NCI-H187 treated with DMSO at 0.1 percent for 48 hours (cell line): ENCODE measurements at places on chromosomes 3 and 15.

GRCh38 chr3:68306571-68306970 lies 625.8 kb downstream of the TAFA4 start:
- no peak for DNase-seq

DNA sequence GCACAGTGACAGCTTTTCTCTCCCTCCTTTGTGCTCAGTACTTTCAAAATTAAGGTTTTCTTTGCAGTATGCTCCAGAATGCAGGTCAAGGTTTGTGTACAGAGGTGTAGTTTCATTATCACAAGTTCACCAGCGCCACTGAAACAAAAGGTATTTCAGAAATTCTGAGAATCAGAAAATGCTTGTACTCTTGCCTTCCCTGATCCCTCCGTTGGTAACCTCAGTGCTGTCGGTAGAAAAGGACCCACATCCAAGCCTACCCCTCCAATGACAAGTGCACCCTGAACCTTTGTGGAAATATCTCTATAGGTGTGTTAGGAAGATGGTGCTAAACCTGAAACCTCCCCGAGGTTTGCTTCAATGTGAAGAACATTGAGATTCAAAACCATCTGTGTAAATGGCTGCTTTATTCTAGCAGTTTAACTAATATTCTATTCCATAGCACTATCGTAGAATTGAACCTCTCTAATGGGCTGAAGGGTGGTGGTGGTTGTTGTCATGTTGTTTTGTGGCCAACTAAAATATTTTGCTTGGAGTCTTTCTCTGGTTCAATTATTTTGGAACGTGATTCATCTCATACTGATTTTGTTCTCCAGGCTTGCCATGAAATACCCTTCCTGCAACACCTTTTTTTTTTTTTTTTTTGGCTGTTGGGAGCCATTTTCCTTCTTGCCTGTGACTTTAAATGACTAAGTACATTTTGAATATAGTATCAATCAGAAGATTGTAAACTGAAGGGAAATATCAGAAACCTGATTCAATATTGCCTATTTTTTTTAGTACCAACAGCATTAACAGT lies 20.7 kb downstream of the ZBTB38 start:
- no peak for DNase-seq

DNA sequence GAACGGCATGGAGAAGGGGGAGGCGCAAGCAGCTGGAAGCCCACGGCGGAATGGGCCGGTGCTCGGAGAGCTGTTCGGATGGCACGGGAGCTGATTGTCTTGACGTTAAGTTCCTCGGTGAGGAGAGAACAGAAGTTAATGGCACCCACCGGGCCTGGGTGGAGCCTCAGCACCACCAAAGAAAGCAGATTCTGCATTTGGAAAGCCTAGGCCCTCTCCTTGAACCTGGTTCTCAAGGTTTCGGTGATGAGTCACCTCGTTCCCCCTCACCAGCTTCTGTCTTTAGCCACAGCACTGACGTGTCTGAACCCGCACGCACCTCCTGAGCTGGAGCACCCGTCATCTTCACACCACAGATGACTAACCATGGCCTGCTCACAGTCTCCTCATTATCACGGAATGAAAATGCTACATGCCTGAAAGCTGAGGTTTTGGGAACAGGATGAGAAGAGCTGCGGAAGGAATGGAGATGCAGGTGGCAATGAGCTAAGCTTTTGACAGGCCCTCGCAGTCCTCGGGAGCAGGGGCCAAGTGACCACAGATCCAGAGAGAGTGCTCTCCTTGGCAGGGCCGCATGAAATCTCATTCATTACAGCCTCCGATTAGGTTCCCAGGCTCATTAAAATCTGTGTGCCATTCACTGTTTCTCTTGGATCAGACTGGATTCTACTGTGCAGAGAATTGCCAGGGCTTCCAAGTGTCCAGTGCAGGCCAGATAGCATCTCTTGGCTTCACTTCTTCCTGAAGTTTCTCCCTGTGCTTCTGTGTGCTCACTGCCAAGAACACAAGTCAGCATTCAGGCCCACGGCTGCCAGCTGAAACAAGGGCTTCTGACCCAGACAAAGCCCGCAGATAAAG lies 96.3 kb upstream of the DLG1 start:
- no peak for DNase-seq

- DNase-seq: no peak
Measured at GRCh38 chr15:85582131-85583079, 202.0 kb downstream of the AKAP13 start.

DNA sequence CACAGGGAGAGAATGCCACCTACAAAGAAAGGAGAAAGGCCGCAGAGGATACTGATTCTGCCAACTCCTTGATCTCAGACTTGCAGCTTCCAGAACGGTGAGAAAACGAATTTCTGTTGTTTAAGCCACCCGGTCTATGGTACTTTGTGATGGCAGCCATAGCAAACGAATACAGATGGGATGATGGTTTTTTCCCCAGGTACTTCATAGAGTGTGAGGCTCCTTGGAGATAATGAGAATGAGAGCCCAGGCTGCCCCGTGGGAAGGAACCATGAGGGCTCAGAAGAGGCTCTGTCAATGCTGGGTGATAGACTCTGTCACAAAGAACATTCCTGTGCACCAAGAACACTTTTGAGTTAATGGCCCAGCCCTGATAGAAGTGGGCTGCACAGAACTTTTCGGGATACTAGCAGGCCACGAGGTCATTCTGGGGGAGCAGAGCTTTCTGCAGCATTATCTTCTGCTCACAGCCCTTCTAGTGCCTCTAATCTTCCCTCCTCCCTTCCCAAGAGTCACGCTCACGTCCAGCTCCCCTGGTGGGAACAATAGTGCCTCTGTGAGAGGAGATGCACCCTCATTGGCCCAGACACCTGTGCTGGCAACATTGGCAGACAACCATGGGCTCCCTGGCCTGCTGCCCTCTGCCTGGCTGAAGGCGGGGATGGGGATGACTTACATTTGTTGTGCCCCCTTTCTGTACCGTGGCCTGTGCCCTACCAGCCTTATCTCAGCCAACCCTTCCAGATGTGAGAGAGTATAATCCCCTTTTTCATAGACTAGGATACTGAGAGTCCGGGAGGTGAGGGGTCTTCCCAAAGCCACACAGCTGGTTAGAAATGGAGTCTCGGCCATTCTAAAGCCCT lies 5.2 kb upstream of the RLBP1 start:
- no peak for DNase-seq

DNA sequence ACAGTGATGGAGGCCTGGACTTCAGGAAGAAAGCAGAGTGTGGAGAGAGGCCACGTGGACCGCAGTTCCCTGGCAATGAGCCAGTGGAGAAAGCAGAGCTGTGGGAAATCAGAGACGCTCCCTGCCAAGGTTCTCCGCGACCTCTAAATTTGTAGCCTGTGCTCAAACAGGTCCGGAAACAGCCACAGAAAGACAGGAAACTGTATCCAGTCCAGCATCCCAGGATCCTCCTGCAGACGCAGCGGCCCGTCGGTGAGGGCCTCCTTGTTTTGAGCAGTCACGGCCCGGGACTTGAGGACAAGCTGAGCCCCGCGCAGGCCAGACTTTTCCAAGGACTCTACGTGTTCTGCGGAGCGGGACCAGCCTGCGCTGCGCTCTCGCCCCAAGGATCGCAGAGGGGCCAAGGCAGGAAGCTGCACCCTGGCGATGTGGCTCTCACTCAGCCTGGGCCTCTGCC lies 22.3 kb downstream of the RPSA start:
- DNase-seq: no peak

DNA sequence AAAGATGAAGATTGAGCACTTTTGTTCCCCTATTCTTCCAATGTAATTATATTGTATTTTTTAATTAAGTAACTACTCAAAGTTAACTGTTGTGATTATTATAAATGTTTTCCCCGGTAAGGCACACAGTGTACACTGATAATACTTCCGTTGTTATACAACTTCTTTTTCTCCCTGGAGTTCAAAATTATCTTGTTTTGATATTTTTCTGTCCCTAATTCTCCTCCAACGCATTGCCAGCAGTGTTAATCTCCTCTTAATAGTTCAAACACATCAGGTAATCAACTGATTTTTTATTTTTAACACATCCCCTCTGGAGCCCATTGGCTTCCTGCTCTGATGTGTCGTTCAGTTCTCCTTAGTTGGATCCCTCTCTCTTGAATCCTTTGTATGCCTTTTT lies 32.3 kb upstream of the MFSD1 start:
- DNase-seq: no peak

DNA sequence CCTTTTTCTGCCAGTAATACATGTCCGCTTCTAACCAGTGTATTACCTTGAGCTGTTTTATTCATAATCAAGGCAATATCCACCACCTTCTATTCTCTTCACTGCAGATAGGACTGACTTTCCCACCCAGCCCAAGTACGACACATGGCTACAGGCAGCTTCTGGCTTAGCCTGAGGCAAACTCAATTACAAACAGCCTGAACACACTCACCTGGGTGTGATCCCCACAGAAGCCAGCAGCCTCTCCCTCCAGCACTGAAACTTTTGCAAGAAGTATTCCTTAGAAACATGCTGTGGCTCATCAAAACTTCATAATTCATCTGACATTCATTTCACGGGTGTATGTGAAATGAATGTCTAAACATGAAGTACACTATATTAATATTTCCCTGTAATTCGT lies 13.5 kb upstream of the KCNMB3 start:
- DNase-seq: no peak

DNA sequence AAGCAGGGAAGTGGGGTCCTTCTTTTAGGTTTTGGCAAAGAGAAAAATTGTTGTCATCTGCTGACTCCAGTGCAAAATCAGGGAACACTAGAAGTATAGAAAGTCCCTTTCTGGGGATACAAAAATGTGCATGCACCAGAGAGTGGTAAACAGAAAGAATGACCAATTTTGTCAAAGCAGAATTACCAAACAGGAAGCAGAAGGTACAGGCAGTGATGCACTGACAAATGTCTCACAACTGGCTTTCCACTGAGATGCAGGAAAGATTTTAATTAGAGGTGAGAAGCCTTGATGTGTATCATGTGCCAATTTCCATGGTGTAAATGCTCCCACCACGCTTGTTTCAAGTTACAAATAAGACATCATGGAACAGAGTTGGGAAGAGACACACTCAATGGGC lies 66.0 kb downstream of the TRIM69 start:
- no peak for DNase-seq

DNA sequence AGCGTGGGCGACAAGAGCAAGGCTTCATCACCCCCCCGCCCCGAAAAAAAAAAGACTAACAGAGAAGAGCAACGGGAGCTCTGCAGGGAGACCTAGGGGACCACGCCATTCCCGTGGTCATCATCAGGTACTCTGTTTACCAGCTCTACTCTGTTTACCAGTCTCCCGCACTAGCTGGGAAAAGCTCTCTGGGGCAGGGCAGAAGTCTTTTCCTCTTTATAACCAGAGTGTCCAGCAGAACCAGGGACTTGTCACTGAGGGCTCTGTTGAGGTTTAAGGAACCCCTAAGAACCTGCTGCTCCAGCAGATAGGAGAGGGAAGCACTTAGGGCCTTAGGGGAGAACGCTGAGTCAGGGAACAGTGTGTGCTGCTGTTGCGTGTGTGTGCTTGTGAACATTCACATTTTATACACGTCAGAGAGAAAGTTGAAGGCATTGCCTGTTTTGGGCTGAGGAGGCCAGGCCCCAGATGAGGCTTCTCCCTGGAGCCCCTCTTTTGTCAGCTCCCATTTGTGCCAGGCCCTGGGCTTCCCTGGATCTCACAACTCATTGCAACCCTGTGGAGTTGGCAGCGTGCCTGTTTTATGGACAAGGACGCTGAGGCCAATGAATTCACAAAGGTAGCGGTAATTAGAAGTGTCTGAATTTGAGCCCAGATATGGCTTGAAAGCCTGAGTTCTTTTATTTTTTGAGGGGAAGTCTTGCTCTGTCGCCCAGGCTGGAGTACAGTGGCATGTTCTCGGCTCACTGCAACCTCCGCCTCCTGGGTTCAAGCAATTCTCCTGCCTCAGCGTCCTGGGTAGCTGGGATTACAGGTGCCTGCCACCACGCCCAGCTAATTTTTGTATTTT lies 24.2 kb upstream of the ERICH6 start:
- no peak for DNase-seq

DNA sequence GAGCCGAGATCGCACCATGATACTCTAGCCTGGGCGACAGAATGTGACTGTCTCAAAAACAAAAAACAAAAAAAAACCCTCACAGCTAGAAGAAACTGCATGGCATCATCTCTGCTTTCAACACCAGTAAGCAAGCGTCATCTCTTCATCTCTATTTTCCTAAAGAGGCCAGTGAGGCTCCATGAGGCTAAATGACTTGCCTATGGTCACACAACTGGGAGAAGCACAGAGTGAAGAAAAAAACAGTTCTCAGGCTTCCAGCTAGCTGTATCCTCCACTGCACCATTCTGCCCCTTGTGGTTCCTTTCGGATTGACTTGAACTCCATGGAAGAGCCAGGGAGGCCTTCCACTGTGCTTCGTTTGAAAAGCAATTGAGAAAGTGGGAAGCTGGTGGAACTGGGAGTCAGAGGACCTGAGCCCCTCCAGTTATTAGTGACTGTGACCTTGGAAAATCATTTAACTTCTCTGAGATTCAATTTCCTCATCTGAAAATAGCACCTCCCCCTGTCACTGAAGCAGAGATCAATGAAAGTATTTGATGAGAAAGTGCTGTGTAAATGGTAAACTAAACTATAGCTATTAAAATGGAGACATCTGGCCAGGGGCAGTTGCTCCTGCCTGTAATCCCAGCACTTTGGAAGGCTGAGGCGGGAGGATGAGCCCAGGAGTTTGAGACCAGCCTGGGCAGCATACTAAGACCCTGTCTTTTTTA lies 32.1 kb upstream of the DENND4A start:
- DNase-seq: no peak

- DNase-seq: no peak
Measured at GRCh38 chr15:49458145-49458544, 35.1 kb downstream of the FGF7 start.

GRCh38 chr3:89622063-89622700 lies 514.8 kb downstream of the EPHA3 start:
- DNase-seq: no peak

DNA sequence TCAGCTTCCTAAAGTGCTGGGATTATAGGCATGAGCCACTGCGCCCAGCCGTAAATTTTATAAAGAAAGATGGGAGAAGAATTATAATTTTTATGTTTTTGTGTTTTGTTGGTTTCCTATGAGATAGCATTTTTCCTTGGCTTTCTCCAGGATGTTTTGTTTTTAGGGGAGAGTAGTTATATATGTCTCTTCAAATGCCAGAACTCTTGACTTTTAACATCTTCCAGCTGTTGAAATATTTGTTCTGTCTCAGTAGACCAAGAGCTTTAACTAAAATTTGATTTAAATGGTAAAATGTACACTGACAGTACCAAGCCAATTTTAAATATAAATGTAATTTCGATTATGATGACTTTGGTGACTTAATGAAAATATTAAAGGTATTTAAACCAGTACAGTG lies 96.8 kb downstream of the DHX36 start:
- DNase-seq: no peak

GRCh38 chr3:39524107-39524506 lies 56.6 kb downstream of the MOBP start:
- no peak for DNase-seq

- no peak for DNase-seq
Measured at GRCh38 chr3:89577637-89578530, 470.5 kb downstream of the EPHA3 start.

DNA sequence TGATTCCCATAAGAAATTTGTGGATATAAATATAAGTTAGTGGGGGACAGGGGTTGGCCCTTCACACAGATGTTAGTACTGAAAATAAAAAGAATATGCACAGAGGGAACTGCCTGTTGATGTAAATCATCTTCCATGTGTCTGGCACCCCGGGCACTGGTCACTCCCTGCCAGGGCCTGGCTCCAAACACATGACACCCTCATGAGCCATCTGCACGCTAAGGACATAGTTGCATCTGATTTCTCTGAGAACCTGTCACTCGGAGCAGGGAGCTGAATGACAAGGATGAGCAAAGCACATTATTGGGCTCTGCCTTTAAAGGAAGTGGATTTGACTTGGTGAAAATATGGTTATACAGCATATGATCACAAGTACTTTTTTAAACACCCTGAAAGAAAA lies 66.2 kb upstream of the TSC22D2 start:
- no peak for DNase-seq
